ENCODE measurements at places on chromosomes 6 and 20.

- DNase-seq, result no peak
Measured at GRCh38 chr6:148516617-148517016, 174.0 kb downstream of the SASH1 start.

DNA sequence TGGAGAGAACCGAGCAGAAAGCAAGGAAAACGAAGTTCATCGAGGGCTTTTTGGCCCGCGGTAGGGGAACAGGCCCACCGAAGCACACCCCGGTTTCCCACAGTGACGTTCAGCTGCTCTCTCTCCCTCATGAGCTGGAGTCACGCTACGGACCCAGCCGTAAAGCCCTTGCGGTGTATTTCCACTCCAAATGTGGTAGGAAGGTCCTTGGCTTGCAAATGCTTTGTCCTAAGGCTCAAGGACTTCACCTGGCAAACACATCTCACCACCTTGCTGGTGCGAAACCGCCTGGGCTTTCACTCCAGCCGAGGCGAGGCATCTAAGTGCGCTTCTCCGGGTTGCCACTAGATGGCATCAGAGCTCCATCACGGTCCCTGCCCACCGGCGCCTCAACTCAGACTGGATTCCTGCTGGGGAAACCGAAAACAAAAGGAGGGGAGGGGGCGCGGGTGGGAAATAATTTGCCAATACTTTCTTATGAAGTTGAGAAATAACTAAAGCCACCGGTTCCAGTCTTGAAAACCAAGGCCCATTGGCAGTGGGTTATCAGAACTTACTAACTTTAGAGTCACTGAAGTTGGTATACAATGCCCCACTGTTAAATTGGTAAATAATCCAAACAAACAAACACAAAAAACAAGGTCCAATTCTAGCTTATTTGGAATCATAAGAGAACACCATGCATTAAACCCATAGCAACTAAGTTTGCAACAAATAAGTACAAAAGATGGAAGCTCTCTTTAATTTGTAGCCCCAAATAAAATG, 13.4 kb upstream of the FOXC1 start:
- peak; percentile 63 for DNase-seq

GRCh38 chr6:2550247-2550646, 200.5 kb downstream of the MYLK4 start:
- DNase-seq, result no peak

GRCh38 chr6:157670466-157671186, 152.4 kb upstream of the SNX9 start:
- no peak for DNase-seq

- peak; percentile 39 for DNase-seq
Measured at GRCh38 chr6:87700397-87701343, 1.4 kb downstream of the AKIRIN2 start.

GRCh38 chr6:63504777-63505384, 67.4 kb upstream of the LOC128125822 start:
- no peak for DNase-seq

Measured in activated naive CD8-positive, alpha-beta T cell treated with anti-CD3 and anti-CD28 coated beads, Interleukin-2, amount 50 U/mL, for 24 hours (primary cell).